Glutamatergic neuron (in vitro differentiated cells): ENCODE measurements at places on chromosomes 5 and 9. TPM values are rescaled to one million over a fixed set of nuclear protein-coding genes. Genes with fewer than 3 reads are reported as not detected.

Gene PRRC2B
- 489 TPM for total RNA-seq

Gene MYORG
- 4.6 TPM for total RNA-seq

Gene CMYA5
- total RNA-seq = 0.74 TPM

- no peak overlapping the region for H3K4me3 ChIP-seq
- H3K27ac ChIP-seq = no peak overlapping the region
- peaks cover 9% of the 10 kb centered on the region for H3K27me3 ChIP-seq
- peaks cover 22% of the 10 kb centered on the region for H3K4me1 ChIP-seq
- DNase-seq = no peak
- peaks cover 6% of the 10 kb centered on the region for H3K36me3 ChIP-seq
Measured at GRCh38 chr5:180289433-180289832, 2.5 kb downstream of the MAPK9 start.

Gene QRFP
- total RNA-seq = not detected

GRCh38 chr9:74555565-74555964, 58.4 kb downstream of the RORB start:
- H3K27ac ChIP-seq = no peak overlapping the region

- peak; percentile 94 for DNase-seq
- H3K4me3 ChIP-seq = peak within 1 kb of the TSS; percentile 93
- peak within 1 kb of the TSS; percentile 99 for H3K27ac ChIP-seq
- H3K27me3 ChIP-seq = peaks cover 37% of the 10 kb centered on the region
- peaks cover 17% of the 10 kb centered on the region for H3K36me3 ChIP-seq
Measured at GRCh38 chr5:72107131-72107900, at the start of gene MAP1B. Gene MAP1B, plus strand, starts transcription at chr5:72107475. Its CDS starts 57 bp downstream, at chr5:72107532.

Gene NUTM2G
- total RNA-seq = not detected

- no peak for DNase-seq
- H3K4me3 ChIP-seq = peak overlapping the region; percentile 88
- H3K27me3 ChIP-seq = peaks cover 15% of the 10 kb centered on the region
- peak overlapping the region; percentile 82 for H3K27ac ChIP-seq
- no peaks in the 10 kb centered on the region for H3K36me3 ChIP-seq
Measured at GRCh38 chr9:107281922-107282667, 984 bp upstream of the RAD23B start.
